ENCODE measurements at places on chromosomes 3 and 15. TPM values are rescaled to one million over a fixed set of nuclear protein-coding genes. Genes with fewer than 3 reads are reported as not detected.

DNA sequence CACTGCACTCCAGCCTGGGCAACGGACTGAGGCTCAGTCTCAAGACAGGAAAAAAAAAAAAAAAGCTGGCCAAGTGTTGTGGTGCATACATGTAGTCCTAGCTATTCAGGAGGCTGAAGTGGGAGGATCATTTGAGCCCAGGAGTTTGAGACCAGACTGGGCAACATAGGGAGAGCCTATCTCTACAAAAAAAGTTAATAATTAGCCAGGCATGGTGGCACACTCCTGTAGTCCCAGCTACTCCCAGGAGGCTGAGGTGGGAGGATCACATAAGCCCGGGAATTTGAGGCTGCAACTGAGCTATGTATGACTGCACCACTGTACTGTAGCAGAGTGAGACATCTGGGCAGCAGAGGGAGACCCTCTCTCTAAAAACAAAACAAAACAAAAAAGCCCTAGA lies 58.9 kb downstream of the RBPMS2 start:
- DNase-seq = no peak

- peak; percentile 95 for DNase-seq
Measured at GRCh38 chr3:189824629-189825312, 193.6 kb downstream of the TP63 start.

GRCh38 chr15:58064980-58065444 lies 499 bp downstream of the ALDH1A2 start:
- DNase-seq = peak; percentile 12

- DNase-seq = no peak
Measured at GRCh38 chr15:68445351-68445750, 13.4 kb upstream of the ITGA11 start.

- no peak for DNase-seq
Measured at GRCh38 chr3:144106970-144107369, 135.3 kb downstream of the DIPK2A start.

- no peak for DNase-seq
Measured at GRCh38 chr3:72078676-72079368, 293.9 kb upstream of the PROK2 start.

DNA sequence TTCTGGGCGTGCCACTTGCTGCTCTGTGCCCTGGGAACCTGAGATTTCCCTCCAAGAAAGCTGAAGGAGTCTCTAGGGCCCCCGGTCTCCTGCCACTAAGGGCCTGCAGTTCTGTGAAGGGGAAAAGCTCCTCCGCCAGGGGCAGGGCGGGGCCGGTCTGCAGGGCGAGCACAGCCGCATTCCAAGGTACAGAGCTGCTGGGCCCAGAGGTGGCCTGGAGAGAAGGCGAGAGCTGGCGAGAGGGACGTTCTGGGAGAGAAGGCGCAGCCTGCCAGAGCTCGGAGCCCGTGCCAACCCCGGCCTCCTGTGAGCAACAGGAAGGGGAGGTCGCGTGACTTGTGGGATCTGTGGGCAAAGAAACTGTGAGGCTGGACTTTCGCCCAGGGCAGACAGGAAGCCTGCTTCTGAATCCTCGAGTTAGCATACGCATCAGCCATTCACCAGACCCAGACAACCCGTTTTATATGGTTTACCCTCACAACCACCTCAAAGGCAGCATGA lies 500.4 kb downstream of the SHQ1 start:
- DNase-seq = peak; percentile 43

DNA sequence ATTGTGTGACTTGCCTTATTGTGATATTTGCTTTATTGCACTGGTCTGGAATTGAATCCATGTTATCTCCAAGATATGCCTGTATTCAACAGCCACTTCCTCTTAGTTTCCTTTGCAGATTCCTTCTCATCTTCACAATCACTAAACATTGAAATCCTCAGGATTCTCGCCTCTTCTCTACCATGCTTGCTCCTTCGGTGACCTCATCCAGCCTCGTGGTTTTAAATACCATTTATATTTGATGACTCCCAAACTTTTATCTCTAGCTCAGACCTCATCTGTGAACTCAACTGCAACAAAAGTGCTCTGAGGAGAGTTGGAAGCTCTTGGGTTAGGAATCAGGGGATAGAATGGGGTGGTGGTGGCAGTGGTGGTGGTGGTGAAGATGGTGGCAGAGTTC lies 19.9 kb downstream of the POLR2M start:
- peak; percentile 56 for DNase-seq

- DNase-seq = peak; percentile 98
Measured at GRCh38 chr15:85667491-85668424, 127.0 kb downstream of the KLHL25 start.

GRCh38 chr3:63745757-63746156 lies 73.3 kb upstream of the C3orf49 start:
- no peak for DNase-seq

GRCh38 chr3:66702126-66702525 lies 201.3 kb upstream of the LRIG1 start:
- DNase-seq = no peak

DNA sequence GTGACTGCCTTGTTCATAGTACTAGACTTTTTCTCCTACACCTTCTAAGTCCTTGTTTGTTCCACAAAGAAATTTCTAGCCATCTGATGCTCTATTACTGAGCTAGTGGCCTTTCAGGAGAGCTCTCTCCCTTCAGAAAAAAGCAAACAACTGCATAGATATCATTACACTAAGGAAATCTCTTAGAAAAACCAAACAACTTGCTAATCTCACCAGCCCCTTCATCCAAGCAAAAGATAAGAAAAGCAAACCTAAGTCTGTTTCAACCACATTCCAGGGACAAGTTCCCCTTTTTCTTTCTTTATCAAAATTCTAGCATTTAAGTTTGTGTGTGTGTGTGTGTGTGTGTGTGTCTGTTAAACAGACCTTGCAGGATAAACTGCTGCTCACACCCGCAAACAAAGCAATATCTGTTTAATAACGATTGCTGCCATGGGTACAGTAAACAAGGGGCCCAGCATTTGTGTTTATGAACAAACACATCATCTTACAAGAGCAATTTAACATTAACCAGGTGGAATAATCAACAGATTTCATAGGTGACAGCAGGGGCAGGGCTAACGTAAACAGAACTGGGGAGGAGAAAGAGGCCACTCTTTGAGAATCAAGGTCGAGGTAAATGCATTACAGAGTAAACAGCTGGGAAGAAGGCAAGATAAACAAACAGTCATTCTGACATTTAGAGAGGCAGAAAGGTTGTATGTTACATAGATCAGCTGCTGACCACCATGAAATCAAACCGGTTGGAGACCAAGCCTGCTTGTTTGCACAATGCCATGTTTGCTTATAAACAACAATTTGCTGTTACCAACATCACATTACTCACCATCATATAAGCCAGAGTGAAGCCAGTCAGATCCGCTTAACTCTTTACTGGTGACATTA lies 375.1 kb downstream of the FOXP1 start:
- DNase-seq = no peak

GRCh38 chr15:60721707-60722106 lies 242.8 kb upstream of the ICE2 start:
- peak; percentile 56 for DNase-seq

GRCh38 chr15:21271566-21271965 lies 168.7 kb downstream of the POTEB3 start:
- DNase-seq = no peak

DNA sequence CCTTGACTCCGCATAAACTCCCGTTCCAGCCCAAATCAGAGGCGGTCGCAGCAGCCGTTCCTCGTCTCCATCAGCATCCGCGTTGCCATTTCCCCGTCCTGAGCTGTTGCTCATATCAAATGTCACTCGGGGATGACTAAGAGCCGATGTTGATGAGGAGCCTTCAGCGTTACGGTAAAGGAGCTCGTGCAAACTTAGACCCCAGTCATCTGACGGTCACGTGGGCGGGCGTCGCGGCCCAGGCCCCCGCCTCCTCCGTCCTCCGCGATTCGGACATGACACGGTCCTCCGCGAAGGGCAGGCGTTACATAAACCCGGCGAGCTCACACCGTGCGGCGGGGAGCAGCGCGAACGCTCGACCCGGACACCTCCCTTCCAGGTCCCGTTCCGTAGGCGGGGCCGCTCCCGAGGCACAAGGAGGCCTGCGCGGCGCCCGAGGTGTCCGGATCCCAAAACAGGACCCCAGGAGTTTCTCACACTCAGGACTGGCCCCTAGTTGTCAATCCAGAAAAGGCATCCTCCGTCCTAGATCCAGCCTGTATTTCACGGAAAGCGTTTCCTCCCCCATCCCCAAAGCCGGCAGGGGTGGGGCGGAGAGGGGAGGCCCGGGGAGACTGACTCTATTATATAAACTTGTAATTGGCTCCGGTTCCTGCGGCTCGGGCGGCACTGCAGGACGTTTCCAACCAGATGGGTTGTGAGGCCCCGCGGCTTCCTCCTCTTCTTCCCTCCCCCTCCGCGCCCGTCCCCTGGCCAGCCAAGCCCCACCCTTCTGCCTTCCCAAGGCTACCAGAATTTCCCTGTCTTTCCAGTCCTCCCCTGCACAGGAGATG lies 100.0 kb upstream of the IGF1R start:
- peak; percentile 62 for DNase-seq

DNA sequence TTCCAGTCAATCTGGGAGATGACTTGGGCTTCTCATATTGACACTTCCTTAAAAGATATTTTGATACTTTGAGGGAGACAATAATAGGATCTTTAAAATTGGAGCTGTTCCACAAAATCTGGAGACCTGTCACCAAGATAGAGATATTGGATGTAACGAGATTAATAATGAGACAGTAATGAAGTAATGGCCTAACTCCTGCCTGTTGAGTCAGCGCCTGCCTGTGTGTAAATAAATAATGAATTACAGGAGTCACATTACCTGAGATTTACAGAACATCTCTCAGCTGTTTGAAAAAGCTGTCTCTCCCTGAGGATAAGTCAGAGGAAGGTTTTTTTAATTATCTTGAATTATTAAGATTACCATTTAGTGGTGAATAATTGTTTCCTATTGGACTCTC lies 43.8 kb upstream of the MITF start:
- no peak for DNase-seq

DNA sequence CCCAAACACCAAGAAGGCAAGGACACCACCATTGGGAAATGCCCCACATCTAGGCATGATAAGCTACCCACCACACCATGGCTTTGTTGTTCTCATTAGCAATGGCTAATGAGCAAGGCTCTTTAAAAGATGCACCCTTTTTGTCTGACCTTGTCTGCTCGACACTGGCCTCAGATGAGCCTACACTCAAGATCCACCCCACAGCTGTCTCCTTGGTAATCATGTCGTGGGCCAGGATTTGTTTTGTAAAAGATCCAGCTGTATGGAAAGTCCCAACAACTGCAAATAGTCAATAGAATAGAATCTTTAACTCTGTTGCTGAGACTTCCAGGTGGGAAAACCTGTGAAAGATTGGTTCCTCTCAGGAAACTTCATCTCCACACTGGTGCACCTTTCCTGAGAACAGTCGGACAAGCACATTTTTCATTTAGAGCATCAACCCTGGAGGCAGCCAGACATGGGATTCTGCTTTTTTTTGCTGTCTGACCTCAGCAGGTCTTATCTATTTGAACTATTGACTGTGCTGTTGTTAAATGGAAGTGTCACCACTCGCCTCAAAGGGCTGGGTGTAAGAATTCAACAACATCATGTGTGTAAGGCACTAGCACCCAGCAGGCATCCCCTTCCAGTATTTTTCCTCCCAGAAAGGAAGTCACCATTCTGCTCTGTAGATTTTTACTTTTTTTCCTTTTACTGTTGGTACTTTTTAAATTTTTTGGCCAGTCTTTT lies 35.5 kb downstream of the DUT start:
- no peak for DNase-seq

DNA sequence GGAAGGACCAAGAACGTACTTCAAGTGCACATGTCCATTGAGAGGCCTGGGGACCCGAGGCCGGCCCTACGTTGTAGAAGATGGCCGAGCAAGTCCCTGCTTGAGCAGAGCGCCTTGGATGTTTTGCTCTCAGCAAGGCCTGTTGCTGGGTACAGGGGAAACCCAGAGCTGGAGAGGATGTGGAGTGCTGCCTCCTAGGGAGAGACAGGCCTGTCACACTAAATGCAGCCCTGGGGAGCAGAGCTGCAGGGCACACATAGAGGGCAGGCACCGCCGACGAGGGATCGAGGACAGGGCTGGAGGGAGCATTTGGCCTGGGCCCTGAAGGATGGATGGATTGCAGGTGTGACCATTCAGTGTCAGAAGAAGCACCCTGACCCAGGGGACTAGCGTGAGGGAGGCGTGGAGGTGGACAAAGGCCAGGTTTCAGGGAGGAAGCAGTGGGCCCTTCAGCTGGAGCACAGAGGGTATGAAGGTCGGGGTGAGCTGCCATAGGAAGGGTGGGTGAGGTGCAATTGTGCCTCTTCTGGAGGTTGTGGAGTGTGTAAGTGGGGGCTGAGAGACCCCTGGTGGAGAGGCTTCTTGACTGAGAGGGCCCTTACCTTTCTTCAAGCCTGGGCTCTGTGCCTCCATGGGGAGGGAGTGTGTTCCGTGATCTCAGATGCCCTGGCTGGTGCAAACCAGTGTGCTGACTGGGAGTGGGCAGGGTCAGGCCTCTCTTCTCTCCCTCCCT lies 142.4 kb downstream of the CHDH start:
- no peak for DNase-seq

GRCh38 chr3:13338996-13339395 lies 81.1 kb downstream of the NUP210 start:
- no peak for DNase-seq

DNA sequence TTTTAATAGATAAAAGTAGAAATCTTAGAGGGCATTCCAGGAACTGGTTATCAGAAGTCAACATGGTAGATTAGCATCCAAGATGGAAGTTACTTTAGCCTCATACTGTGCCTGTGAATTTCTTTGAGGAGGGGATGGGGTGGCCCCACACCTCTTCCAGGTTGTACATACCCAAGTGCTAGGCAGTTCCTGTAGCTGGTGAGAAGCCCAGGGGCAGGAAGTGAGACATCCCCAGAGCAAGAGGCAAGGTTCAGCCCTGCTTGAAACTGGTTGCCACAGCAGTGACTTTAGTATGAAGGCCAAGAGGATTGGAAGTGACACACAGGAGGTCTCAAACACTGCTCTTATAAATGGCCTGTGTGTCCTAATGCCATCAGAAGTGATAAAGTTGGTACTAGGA lies 11.9 kb downstream of the GTPBP8 start:
- no peak for DNase-seq

DNA sequence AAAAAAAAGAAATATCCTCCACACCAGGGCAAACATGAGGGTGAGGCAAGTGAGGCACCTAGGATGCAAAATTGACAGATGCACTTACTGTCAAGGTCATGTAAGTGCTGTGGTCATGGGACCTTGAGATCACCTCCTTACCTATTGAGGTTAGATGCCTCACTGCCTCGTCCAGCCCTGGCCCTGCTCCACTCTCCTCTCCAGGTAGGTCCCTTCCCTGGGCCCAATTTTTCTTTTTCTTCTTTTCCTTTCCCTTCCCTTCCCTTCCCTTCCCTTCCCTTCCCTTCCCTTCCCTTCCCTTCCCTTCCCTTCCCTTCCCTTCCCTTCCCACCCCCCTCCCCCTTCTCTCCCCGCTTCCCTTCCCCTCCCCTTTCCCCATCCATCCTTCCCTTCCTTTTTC lies 71.1 kb upstream of the DLG1 start:
- no peak for DNase-seq

GRCh38 chr3:31823184-31823583 lies 157.9 kb downstream of the OSBPL10 start:
- no peak for DNase-seq

Gene SQOR
- polyA plus RNA-seq = 21.9 TPM

Gene PLEKHO2
- polyA plus RNA-seq = 32.3 TPM

Gene SPESP1
- polyA plus RNA-seq = 1.1 TPM

Gene RLBP1
- polyA plus RNA-seq = not detected

Gene ATP8B4
- 0.89 TPM for polyA plus RNA-seq

Gene GRM2
- not detected for polyA plus RNA-seq

Gene LRTM1
- polyA plus RNA-seq = not detected

Gene TMC3
- polyA plus RNA-seq = not detected

Gene CEP19
- polyA plus RNA-seq = 5.7 TPM

Gene RYR3
- 0.28 TPM for polyA plus RNA-seq

Gene THAP10
- 5.9 TPM for polyA plus RNA-seq

Gene DPPA2
- not detected for polyA plus RNA-seq

Gene SLC30A4
- polyA plus RNA-seq = 6.4 TPM
